T-cell (primary cell): ENCODE measurements at places on chromosomes 2 and 18.

DNA sequence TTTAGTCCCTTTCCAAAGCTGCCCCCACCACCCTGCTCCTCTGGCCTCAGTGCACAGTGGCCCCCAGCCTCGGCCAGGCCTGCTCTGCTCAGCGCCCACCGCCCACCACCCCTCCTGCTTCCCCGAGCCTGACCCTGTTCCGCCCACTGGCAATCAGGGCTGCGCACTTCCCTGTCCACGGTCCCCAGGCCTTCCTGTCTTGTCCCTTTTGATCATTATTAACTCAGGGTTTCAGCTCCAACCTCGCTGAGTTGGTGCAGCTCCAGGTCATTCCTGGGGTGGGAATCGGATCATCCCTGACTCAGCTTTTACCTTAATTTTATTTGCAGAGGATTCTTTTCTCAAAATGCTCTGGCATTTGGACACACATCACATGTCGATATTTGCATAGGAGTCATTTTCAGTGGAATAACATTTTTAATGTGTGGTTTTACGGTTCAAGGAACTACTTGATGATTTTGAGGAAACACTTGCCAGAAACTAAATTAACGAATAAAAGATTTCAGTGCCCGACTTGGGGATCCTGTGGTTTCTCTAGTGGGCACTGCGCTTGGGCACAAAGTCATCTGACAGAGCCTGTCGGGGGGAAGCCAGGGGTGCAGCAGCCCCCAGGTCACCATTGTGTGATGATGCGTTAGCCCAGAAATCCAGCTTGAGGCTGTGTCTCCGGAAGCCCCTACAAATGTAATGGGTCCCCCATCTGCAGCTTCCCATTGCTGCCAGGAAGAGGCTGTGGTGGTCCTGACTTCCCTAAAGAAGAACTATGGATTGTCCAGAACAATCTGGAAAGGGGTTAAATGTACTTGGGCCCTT, 1.0 kb upstream of the ESPNL start:
- no peak for DNase-seq
- no peak overlapping the region for H3K27ac ChIP-seq
- peaks cover 3% of the 10 kb centered on the region for H3K27me3 ChIP-seq
- no peak overlapping the region for H3K4me3 ChIP-seq

GRCh38 chr2:127577503-127577902, 42.0 kb downstream of the MYO7B start:
- no peaks in the 10 kb centered on the region for H3K36me3 ChIP-seq
- H3K27ac ChIP-seq = no peak overlapping the region
- peaks cover 12% of the 10 kb centered on the region for H3K4me1 ChIP-seq
- H3K4me3 ChIP-seq = no peak overlapping the region
- no peaks in the 10 kb centered on the region for H3K27me3 ChIP-seq

GRCh38 chr2:215367662-215368492, 56.0 kb downstream of the ATIC start:
- H3K4me1 ChIP-seq = no peaks in the 10 kb centered on the region
- H3K27me3 ChIP-seq = no peaks in the 10 kb centered on the region
- H3K36me3 ChIP-seq = no peaks in the 10 kb centered on the region
- H3K27ac ChIP-seq = no peak overlapping the region
- DNase-seq = no peak
- H3K4me3 ChIP-seq = no peak overlapping the region

DNA sequence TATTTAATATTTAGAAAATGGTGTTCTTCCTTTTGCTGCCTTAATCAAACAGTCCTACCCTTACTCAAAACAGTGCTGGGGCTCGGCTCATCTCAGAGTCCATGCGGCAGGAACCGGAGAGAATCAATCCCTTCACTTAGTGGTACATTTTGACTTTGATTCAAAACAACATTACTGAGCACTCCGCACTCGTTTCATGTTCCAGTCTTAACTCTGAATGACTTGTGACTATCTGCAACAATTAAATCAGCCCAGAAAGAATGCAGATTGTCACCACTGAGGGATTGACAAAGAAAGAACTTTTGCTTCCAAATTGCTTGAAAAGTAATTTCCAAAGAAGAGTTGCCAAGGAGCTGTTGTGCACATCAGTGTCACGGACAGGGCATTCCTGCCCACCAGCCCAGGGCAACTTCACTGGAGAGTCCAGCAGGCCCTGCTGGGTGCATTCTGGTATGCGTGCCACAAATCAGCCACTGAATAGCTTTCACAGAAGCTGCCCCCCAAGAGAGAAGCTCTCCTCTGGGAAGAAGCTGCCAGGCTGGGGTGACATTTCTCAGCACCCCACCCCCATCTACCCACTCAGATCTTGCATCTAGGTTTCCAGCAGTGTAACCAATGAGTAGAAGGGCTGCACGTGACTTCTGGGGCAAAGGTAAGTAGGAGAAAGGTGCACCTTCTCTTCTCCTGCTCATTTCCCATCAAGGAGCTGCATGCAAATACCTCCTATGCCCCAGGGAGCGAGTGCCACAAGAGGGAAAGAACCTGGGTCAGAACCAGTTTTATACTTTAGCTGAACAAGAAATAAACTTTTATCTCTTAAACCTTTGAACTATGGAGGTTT, 84.6 kb upstream of the ATP8B1 start:
- H3K4me3 ChIP-seq = no peak overlapping the region
- no peaks in the 10 kb centered on the region for H3K36me3 ChIP-seq
- no peak for DNase-seq
- no peaks in the 10 kb centered on the region for H3K4me1 ChIP-seq
- peaks cover 4% of the 10 kb centered on the region for H3K27me3 ChIP-seq
- H3K27ac ChIP-seq = no peak overlapping the region

DNA sequence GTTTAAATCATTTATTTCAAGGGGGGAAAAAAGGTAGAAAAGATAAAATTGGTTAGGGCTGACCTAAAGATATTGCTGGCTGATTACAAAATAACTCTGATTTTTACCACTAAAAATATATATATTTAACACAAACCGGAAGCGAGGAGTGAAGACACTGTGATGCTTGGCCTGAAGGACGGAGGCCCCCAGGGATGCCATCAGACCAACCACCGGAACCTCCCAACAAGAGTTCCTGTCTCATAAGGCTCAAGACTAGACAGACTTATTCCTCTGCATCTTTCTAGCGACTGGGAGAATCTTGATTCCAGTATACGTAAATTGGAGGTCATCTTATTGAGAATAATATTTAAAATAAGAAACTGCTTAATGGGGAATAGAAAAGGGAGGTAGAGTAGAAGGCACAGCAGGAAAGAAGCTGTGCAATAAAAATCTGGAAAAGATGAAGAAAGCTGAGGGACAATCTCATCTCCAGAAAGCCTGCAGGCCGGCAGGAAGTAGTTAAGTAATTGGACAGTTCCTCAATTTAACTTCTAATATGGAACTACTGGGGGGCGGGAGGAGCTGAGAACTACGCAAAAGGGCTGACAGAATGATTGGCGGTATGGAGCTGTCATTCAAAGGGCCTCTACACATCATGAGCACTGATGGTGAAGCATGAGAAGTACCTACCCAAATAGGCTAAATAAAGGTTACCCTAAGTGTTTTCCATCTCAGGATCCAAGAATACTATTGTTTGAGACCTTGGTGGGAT, 91.1 kb downstream of the DTNB start:
- H3K4me3 ChIP-seq = no peak overlapping the region
- no peaks in the 10 kb centered on the region for H3K4me1 ChIP-seq
- no peak for DNase-seq
- no peaks in the 10 kb centered on the region for H3K27me3 ChIP-seq

DNA sequence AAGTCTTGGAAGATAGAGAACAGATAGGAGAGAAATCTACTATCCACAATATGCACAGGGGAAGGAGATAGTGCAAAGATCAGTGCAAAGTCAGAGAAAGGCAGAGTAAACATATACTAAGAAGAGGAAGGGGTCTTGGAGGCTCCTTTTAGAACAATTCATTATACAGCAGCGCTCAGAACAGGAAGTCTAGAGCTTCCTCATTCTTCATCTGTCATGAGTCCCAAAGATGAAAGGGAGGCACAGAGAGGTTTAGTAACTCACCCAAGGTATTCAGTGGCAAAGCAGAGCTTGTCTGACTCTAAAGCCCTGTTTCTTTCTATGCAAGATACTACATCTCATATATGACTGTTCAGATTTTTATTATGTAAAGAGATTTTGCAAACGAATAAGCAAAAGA, 1.4 kb downstream of the SP110 start:
- H3K4me3 ChIP-seq = peak overlapping the region; percentile 98
- peaks cover 30% of the 10 kb centered on the region for H3K4me1 ChIP-seq
- DNase-seq = no peak
- peaks cover 37% of the 10 kb centered on the region for H3K36me3 ChIP-seq
- no peak overlapping the region for H3K27ac ChIP-seq

DNA sequence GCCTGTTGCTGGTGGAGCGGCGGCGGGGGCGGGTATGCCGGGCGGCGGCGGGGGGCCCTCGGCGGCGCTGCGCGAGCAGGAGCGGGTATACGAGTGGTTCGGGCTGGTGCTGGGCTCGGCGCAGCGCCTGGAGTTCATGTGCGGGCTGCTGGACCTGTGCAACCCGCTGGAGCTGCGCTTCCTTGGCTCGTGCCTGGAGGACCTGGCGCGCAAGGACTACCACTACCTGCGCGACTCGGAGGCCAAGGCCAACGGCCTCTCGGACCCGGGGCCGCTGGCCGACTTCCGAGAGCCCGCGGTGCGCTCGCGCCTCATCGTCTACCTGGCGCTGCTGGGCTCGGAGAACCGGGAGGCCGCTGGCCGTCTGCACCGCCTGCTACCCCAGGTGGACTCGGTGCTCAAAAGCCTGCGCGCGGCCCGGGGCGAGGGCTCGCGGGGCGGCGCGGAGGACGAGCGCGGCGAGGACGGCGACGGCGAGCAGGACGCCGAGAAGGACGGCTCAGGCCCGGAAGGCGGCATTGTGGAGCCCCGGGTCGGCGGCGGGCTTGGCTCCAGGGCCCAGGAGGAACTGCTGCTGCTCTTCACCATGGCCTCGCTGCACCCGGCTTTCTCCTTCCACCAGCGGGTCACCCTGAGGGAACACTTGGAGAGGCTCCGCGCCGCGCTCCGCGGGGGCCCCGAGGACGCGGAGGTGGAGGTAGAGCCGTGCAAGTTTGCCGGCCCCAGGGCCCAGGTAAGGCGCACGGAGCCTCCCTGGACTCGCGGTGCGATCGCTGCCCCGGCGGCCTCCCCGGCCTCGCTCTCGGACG, 1.0 kb downstream of the ZCCHC2 start:
- H3K27ac ChIP-seq = peak overlapping the region; percentile 71
- H3K36me3 ChIP-seq = no peaks in the 10 kb centered on the region
- peaks cover 13% of the 10 kb centered on the region for H3K4me1 ChIP-seq
- H3K27me3 ChIP-seq = no peaks in the 10 kb centered on the region

GRCh38 chr18:76480913-76481312, 14.1 kb downstream of the ZNF516 start:
- H3K27ac ChIP-seq = no peak overlapping the region
- H3K36me3 ChIP-seq = no peaks in the 10 kb centered on the region
- no peak overlapping the region for H3K4me3 ChIP-seq
- no peak for DNase-seq
- no peaks in the 10 kb centered on the region for H3K4me1 ChIP-seq

DNA sequence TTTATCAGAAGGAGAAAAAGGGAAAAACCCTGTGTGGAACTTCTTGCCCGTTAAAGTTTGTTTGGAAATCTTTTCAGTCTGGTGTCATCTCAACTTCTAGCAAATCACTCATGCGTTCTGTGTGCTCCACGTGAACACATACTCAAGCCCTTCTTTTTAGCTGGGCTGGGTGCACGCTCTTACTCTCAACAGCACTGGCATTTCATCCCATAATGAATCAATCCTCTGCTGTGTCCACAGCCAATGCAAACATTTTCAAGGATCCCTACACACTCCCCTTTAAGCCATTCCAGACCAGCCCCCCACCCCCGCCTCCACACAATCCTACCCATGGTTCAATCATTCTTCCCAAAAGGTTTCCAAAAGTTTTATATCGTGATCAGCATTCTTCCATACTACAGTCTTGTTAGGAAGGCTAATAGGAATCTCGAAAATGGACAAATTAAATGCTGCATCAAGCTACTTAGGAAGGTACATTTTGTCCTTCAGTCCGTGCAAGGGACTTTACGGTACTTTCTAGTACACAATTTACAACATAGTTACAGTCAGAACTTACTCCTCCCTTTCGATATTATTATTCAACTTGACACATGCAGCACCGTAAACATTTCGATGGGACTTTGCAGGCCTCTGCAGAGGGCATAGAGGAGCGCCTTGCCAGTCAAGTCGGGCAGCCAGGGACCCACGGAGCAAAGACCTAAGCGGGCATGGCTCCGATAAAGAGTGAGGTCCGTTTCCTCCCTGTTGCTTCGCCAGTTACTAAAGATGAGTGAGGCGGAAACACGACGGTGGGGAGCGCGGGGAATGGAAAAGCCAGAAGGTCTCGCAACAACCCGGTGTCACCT, 1.4 kb downstream of the PTGR3 start:
- H3K27ac ChIP-seq = peak overlapping the region; percentile 51
- H3K27me3 ChIP-seq = peaks cover 2% of the 10 kb centered on the region
- no peak for DNase-seq
- peaks cover 16% of the 10 kb centered on the region for H3K4me1 ChIP-seq
- H3K4me3 ChIP-seq = peak overlapping the region; percentile 84

- H3K36me3 ChIP-seq = no peaks in the 10 kb centered on the region
- peaks cover 6% of the 10 kb centered on the region for H3K4me1 ChIP-seq
- H3K27ac ChIP-seq = no peak overlapping the region
- DNase-seq = no peak
- no peak overlapping the region for H3K4me3 ChIP-seq
Measured at GRCh38 chr2:28387082-28387960, 5.3 kb upstream of the FOSL2 start.

DNA sequence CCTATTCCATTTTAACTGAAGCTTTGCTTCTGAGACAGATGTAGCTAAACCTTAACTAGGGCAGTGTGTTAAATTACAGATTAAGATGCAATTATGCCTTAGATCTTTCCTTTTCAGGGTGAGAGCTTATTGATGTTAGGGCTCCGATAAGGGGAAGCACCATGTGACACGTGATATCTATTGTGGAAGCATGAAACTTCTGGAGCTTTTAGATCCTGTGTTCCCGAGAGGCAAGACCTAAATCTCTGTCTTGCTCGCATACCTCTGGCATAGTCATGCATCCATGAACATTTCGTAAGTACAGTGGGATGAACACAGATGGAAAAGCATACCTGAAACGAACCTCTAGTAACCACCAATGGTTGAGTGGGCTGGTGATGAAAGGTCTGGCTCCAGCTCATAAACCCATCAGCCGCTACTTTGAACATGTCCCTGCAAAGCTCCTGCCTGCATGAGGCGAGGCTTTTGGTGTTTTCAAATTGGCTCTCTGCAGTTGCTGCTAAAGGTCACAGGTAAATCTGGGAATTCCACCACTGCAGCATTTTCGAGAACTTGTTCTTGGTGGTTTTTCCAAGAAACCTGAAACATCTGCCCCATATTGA, 3.7 kb upstream of the NRP2 start:
- no peak overlapping the region for H3K4me3 ChIP-seq
- H3K36me3 ChIP-seq = no peaks in the 10 kb centered on the region
- H3K27me3 ChIP-seq = peaks cover 2% of the 10 kb centered on the region

DNA sequence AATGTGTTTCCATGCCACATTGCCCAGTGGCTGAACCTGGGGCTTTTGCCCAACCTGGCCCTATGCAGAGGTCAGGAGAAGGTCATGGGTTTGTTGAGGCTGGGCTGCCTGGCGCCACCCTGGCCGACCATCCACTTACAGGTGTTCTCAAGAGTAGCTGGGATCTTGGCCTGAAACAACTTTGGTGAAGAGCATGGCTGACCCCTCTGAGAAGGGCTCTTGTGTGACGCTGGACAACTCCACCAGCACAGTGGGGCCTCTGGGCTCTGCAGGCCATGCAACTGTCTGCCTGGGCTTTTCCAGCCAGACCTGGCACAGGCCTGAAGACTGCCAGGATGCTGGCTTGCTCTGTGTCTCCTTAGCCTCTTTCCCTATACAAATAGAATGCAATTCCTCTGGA, 76.4 kb upstream of the ZNG1B start:
- no peak for DNase-seq
- H3K27me3 ChIP-seq = no peaks in the 10 kb centered on the region

- no peak overlapping the region for H3K4me3 ChIP-seq
- no peak for DNase-seq
- H3K36me3 ChIP-seq = no peaks in the 10 kb centered on the region
- no peak overlapping the region for H3K27ac ChIP-seq
Measured at GRCh38 chr2:98258906-98259305, 87.3 kb upstream of the CNGA3 start.
